ENCODE measurements at places on chromosomes 5 and 9.
A peak's percentile ranks its signal among the peaks of the same experiment; 100 is the strongest.

GRCh38 chr5:10120934-10121333 lies 128.8 kb downstream of the ATPSCKMT start:
- H3K4me3 ChIP-seq = no peak overlapping the region
- H3K27me3 ChIP-seq = no peaks in the 10 kb centered on the region
- no peaks in the 10 kb centered on the region for H3K36me3 ChIP-seq
- no peak overlapping the region for H3K27ac ChIP-seq

GRCh38 chr9:127897193-127897692 lies 2.2 kb downstream of the ST6GALNAC6 start:
- H3K36me3 ChIP-seq = peaks cover 29% of the 10 kb centered on the region
- H3K4me1 ChIP-seq = peaks cover 38% of the 10 kb centered on the region
- H3K4me3 ChIP-seq = peak overlapping the region; percentile 19
- no peak for DNase-seq

- no peaks in the 10 kb centered on the region for H3K36me3 ChIP-seq
- H3K27me3 ChIP-seq = no peaks in the 10 kb centered on the region
- DNase-seq = no peak
- H3K4me1 ChIP-seq = peaks cover 12% of the 10 kb centered on the region
- H3K27ac ChIP-seq = no peak overlapping the region
Measured at GRCh38 chr9:34985311-34985899, 4.1 kb upstream of the DNAJB5 start.

GRCh38 chr9:130414910-130415746 lies 29.6 kb upstream of the ASS1 start:
- no peaks in the 10 kb centered on the region for H3K27me3 ChIP-seq
- no peaks in the 10 kb centered on the region for H3K36me3 ChIP-seq
- H3K4me1 ChIP-seq = peaks cover 9% of the 10 kb centered on the region
- no peak overlapping the region for H3K4me3 ChIP-seq
- no peak for DNase-seq

DNA sequence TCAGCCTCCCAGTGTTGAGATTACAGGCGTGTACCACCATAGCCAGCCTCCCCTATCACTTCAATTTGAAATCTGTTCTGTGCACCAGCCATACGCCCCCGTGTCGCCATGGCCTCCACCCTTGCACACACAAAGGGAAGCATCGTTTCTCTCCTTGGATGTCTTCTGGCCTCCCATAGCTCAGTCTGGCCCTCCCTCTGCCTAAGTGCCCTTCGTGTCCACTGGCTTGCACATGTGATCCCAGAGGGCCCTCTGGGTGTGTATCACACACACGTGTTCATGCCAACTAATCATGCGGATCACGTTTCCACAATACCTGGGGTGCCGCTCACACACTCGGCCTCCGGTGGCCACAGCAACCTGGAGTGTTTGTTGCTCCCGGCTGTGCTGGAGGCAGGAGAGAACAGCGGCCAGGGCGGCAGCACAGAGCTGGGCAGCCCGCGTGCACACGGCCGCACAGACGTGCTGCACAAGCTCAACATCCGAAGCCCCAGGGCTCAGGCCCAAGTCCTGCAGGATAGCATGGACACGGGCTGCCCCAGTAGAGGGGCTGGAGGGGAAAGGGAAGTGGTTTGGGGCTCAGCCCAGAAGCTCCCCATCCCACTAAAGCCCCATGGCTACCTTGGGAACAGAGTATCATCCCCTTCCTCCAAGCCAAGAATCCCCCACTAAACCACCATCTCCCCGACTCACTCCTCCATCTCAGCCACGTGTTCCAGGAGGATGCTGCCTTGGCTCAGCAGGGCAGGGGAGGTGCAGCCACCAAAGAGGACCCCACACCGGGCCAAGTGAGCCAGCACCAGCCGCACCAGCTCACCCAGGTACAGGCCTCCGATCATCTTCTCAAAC lies 10.9 kb downstream of the HK3 start:
- no peaks in the 10 kb centered on the region for H3K4me1 ChIP-seq
- no peak overlapping the region for H3K27ac ChIP-seq
- no peaks in the 10 kb centered on the region for H3K27me3 ChIP-seq

- H3K36me3 ChIP-seq = no peaks in the 10 kb centered on the region
- no peaks in the 10 kb centered on the region for H3K27me3 ChIP-seq
- H3K27ac ChIP-seq = no peak overlapping the region
- H3K4me3 ChIP-seq = no peak overlapping the region
- peaks cover 49% of the 10 kb centered on the region for H3K4me1 ChIP-seq
Measured at GRCh38 chr5:139413153-139413552, 9.3 kb upstream of the SPATA24 start.

DNA sequence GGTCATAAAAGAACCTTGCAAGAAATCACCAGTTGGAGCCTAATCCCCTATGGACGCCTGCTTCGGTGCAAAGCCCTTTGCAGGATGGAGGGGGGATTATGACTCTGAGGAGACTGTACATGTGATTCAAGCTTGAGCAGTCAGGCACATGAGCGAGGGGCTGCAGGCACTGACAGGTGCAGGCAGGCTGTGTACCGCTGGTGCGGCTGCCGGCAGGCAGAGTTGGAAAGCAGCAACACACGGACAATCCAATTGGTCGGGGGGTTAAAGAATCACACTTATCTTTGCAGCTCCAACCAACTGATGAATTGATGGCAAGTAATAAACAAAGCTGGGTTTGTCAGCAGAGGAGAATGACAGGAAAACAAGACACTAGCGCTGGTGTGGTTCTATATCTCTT lies 5.7 kb downstream of the WHRN start:
- H3K27ac ChIP-seq = no peak overlapping the region
- H3K4me1 ChIP-seq = peaks cover 50% of the 10 kb centered on the region
- no peak overlapping the region for H3K4me3 ChIP-seq
- peaks cover 6% of the 10 kb centered on the region for H3K27me3 ChIP-seq

- no peaks in the 10 kb centered on the region for H3K4me1 ChIP-seq
- no peaks in the 10 kb centered on the region for H3K27me3 ChIP-seq
- H3K36me3 ChIP-seq = no peaks in the 10 kb centered on the region
- H3K27ac ChIP-seq = no peak overlapping the region
Measured at GRCh38 chr5:131993676-131994075, 17.8 kb downstream of the ACSL6 start.

DNA sequence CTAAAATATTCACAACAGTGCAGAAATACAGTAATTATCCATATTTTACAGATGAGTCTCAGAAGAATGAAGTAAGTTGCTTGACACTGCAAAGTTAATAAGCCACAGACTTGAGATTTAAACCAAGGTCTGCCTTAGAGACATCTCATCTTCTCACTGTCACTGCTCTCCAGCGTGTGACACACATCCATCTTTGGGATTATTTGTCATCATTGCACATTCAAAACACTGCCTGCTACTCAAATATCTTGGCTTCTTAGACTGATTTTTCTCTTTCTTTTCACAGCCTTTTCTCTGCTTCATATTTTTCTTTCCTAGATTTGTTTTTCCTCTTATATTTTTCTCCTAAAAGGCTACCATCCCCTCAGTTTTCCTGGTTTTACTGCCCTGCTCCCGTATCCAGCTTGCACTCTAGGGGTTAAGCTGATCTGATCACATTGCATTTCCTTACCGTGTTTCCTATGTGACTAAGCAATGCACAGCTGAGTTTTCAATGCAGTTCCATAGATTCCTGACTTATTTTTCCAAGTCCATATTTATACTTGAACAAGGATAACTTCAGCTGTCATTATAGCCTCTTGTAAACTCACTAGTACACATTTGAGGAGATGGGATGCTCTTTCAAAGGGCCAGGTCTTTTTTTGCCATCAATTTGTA lies 353.0 kb downstream of the PLK2 start:
- no peak overlapping the region for H3K4me3 ChIP-seq
- no peaks in the 10 kb centered on the region for H3K36me3 ChIP-seq
- no peak overlapping the region for H3K27ac ChIP-seq
- no peaks in the 10 kb centered on the region for H3K27me3 ChIP-seq
- no peak for DNase-seq
- no peaks in the 10 kb centered on the region for H3K4me1 ChIP-seq

GRCh38 chr5:126814721-126815404 lies 37.9 kb downstream of the LMNB1 start:
- peaks cover 29% of the 10 kb centered on the region for H3K36me3 ChIP-seq
- H3K4me3 ChIP-seq = no peak overlapping the region
- H3K4me1 ChIP-seq = no peaks in the 10 kb centered on the region
- H3K27ac ChIP-seq = no peak overlapping the region

DNA sequence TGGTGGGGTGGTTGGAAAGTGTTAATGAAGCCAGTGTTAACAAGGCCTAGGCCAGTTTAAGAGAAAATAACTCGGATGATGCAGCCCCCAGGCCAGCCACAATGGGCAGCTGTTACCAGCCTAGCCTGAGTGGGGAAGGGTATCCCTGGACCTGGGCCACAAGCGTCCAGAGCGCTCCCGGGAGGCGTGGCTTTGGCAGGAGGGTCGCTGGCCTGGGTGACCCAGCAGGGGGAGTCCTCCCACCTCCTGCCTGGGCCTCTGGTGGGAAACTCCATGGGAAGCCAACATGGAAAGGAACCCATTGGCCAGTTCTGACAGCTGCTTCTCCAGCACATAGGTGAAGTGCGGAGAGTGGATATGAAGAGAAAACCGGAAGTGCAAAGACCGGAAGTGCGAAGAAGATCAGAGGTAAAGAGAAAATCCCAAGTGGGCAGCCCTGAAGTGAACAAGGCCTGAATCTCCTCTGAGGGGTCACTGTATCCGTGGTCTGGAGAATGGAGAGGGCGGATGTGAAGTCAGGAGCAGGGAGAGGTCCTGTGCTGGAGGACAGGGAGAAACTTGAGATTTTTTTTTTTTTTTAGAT lies 79.0 kb downstream of the ADCY2 start:
- no peak overlapping the region for H3K4me3 ChIP-seq
- no peak for DNase-seq
- H3K27me3 ChIP-seq = no peaks in the 10 kb centered on the region
- H3K27ac ChIP-seq = no peak overlapping the region
- no peaks in the 10 kb centered on the region for H3K36me3 ChIP-seq

DNA sequence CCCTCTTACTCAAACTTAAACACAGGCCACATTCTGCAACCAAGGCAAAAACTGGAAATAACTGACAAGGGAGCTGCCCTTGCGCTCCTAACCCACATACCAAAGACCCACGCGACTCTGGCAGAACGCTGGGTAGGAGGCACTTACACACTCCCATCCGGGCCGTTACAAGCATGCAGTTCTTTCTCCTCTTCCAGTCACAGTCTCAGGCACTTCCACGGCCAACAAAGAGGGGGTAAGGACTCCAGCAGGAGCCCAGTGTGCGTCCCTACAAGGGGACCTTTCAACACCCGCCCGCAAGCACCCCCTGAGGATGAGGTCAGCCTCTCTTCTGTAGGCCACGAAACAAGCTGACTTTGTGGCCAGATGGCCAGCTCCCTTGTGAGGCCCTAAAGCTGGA lies 57.4 kb downstream of the SERINC5 start:
- no peak overlapping the region for H3K27ac ChIP-seq
- H3K4me1 ChIP-seq = no peaks in the 10 kb centered on the region
- H3K36me3 ChIP-seq = no peaks in the 10 kb centered on the region
- DNase-seq = no peak
- H3K27me3 ChIP-seq = no peaks in the 10 kb centered on the region

DNA sequence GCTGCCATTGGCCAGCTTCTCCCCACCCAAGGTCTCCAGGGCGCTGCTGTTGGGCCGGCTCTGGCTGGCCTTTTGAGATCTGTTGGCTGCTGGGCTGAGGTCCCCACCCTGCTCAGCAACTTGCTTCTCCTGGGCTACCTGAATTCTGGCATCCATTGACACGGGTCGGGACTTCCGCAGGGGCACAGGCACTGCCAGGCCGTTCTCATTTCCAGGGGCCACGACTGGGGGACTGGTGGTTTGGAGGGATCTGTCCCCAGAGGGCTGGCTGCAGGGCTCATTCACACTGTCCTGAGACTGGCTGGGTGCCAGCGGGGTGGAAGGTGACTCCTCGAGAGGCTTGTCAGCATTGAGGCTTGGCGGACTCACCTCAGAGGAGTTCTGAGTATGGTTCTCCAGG lies 87.1 kb upstream of the FBXW11 start:
- no peaks in the 10 kb centered on the region for H3K27me3 ChIP-seq
- no peak for DNase-seq
- no peak overlapping the region for H3K4me3 ChIP-seq
- no peaks in the 10 kb centered on the region for H3K4me1 ChIP-seq

DNA sequence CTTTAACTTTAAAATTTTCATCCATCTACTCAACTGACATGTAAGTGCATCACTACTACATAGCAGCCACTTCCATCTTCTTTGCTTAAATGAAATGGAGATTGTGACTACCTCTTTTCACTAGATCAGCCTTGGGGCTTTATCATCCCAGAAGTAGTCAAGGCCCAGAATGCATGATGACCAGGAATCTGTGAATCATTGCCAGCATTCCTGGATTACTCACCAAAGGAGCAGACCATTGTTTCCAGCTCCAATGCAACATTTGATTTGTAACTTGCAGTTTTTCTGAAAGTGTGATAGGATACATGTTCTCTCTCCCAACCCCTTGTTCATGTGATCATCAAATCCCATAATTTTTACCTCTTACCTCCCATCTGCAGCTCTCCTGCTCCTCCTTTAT lies 65.1 kb downstream of the PLPPR1 start:
- H3K4me1 ChIP-seq = no peaks in the 10 kb centered on the region
- no peaks in the 10 kb centered on the region for H3K36me3 ChIP-seq
- no peak overlapping the region for H3K4me3 ChIP-seq
- H3K27me3 ChIP-seq = no peaks in the 10 kb centered on the region

GRCh38 chr9:127049044-127049443 lies 73.4 kb downstream of the ANGPTL2 start:
- H3K4me1 ChIP-seq = peaks cover 28% of the 10 kb centered on the region
- no peak for DNase-seq
- peak overlapping the region; percentile 62 for H3K27ac ChIP-seq
- H3K27me3 ChIP-seq = no peaks in the 10 kb centered on the region
- H3K36me3 ChIP-seq = no peaks in the 10 kb centered on the region

GRCh38 chr5:16552666-16553343 lies 64.0 kb downstream of the RETREG1 start:
- no peak overlapping the region for H3K27ac ChIP-seq
- no peak overlapping the region for H3K4me3 ChIP-seq
- H3K4me1 ChIP-seq = peaks cover 4% of the 10 kb centered on the region
- DNase-seq = no peak
- no peaks in the 10 kb centered on the region for H3K36me3 ChIP-seq

- H3K36me3 ChIP-seq = no peaks in the 10 kb centered on the region
- DNase-seq = no peak
- H3K4me3 ChIP-seq = no peak overlapping the region
- no peaks in the 10 kb centered on the region for H3K27me3 ChIP-seq
Measured at GRCh38 chr5:109316634-109317033, 93.1 kb downstream of the PJA2 start.

DNA sequence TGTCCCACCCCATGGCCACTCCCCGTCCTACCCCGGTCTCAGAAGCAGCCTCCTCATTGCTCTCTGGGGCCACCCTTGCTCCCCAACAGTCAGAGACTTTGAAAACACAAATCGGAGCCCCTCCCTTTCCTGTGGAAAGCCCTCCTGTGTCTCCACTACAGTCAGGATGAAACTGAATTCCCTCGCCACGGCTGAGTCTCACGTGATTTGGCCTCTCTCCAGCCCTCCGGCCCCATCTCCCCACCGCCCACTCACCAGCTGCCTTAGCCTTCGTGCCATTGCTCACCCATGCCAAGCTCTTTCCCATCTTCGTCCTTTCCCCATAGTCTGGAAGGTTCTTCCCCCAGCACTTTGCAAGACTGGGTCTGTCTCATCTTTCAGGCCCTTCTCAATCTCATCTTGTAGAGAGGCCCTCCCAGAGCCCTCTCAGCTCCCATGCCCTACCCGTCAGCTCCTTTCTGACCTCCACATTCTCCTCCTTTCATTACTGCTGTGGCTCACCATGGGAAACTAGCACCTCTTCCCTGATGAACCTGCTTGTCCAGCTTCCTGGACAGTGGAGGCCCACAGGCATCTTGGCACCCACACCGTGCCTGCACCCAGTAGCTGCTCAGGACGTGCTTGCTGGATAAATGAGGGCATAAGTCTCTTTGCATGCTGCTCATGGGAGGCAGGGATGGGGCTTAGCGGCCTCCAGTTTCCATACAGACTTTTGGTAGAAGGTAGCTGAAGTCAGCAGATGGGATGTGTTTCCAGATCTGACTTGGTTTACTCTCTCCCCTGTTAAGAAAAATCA lies 126.4 kb upstream of the COL5A1 start:
- H3K4me1 ChIP-seq = no peaks in the 10 kb centered on the region
- no peak overlapping the region for H3K4me3 ChIP-seq
- no peaks in the 10 kb centered on the region for H3K36me3 ChIP-seq
- H3K27me3 ChIP-seq = no peaks in the 10 kb centered on the region
- no peak for DNase-seq

Measured in esophagus squamous epithelium (tissue), 5 donors.